Esophagus muscularis mucosa (tissue), 4 donors: ENCODE measurements at places on chromosomes 12 and 14. TPM values are rescaled to one million over a fixed set of nuclear protein-coding genes. Genes with fewer than 3 reads are reported as not detected.

The APOF gene
- not detected for total RNA-seq

The GAPDH gene
- total RNA-seq: 2,666 TPM

The ANKRD33 gene
- total RNA-seq: not detected

The PHETA1 gene
- 15.6 TPM for total RNA-seq

The CCDC177 gene
- total RNA-seq: not detected

The HECTD1 gene
- 215 TPM for total RNA-seq

The SMOC1 gene
- under 0.01 TPM for total RNA-seq

The PRKD1 gene
- total RNA-seq: 18.7 TPM
